ENCODE measurements at places on chromosomes 1 and 21.

GRCh38 chr1:39988618-39989343, 33.8 kb downstream of the MFSD2A start:
- DNase-seq: no peak

- DNase-seq: no peak
These were observed 8.6 kb upstream of the SEMA4A start for GRCh38 chr1:156144742-156145141.

- DNase-seq: no peak
These were observed 9.6 kb downstream of the ACTRT2 start for GRCh38 chr1:3030663-3031381.

- peak; percentile 45 for DNase-seq
These were observed 33.9 kb downstream of the WDR4 start for GRCh38 chr21:42845296-42845965.

DNA sequence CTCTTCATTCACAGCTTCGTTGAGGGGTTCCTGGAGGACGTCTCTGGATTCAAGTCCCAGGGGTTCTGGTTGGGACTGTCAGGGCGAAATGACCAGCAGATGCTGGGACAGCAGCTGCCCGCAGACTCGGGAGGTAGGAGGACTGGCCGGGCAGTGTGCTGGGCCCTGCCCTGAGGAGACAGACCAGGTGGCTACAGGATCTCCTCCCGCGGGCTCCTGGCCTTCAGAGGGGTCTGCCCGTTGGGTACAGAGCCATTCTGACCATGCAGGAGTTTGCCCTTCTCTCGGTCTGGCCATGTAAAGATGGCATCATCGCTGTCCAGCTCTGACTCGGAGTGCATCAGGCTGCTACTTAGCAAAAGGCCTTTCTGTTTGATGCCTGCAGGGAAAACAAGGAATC, 122.5 kb downstream of the KIAA0319L start:
- DNase-seq: no peak
